ENCODE measurements at places on chromosomes 1 and 21. TPM values are rescaled to one million over a fixed set of nuclear protein-coding genes. Genes with fewer than 3 reads are reported as not detected.
A peak's percentile ranks its signal among the peaks of the same experiment; 100 is the strongest.

Gene NDUFV3
- 44.0 TPM for total RNA-seq

Gene CA6
- not detected for total RNA-seq

Gene NUDT4B
- 6.2 TPM for total RNA-seq

Gene FAM167B
- 0.56 TPM for total RNA-seq

Gene ACBD3
- 39.4 TPM for total RNA-seq

Gene SPRR3
- not detected for total RNA-seq

GRCh38 chr1:179053486-179053885 lies 27.8 kb downstream of the FAM20B start:
- DNase-seq = no peak

GRCh38 chr21:35128536-35128935 lies 79.4 kb upstream of the RUNX1 start:
- DNase-seq = no peak

DNA sequence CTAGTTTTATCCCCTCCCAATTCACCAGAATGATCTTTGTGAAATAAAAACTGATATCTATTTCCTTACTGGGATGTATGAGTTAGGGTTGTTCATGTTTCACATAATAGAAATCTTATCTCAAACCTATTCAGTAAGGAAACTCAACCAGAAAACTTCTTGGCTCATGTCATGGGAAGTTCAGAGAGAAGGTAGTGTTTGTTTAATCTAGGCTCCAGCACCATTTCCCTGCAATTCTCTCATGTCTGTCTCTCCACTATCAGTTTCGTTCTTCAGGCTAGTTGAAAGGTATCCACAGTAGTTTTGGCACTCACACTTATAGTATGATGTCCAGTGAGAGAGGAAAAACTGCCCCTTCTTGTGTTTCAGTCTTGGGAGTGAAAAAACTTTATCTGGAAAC lies 34.6 kb upstream of the UHMK1 start:
- no peak for DNase-seq

- DNase-seq = no peak
These were observed 57.7 kb upstream of the NUF2 start for GRCh38 chr1:163263818-163264655.

GRCh38 chr21:37272897-37273296 lies 5.8 kb upstream of the VPS26C start:
- DNase-seq = no peak

- DNase-seq = peak; percentile 73
These were observed 106.5 kb downstream of the HLCS start for GRCh38 chr21:36859744-36860501.

DNA sequence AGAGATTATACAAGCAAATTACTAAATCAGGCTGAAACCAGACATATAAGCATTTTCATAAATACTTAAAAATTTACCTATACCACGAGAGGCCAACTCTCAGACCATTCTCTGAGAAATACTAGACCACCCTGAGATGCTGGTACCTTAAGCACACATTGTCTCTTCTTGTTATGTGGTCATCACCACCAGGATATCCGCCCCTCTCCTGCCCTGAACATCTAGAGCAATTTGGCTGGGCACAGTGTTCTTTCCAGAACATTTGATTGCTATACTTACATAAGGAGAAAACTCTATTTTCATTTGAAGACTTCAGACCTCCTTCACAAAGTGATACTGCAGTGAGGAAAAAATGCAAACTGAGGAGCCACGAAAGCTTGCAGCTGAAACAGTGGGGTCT lies 36.2 kb upstream of the DUSP10 start:
- no peak for DNase-seq

DNA sequence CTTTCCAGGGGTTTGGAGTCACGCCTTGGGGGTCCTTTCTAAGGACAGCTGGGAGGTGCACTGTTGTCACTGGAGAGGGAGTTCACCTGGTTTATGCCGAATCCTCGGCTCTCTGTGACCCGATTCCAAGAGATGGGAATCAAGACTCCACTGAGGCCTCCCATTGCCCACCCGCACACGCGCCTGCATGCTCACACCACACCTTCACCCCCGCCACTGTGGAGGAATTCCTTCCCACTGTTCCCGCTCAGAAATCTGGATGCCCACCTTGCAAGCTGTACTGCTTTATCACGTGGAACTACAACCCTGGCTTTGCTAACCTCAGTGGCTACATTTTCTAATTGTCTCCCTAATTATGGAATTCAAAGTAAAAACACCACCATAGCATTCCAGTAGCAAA lies 29.2 kb downstream of the PGBD5 start:
- no peak for DNase-seq

DNA sequence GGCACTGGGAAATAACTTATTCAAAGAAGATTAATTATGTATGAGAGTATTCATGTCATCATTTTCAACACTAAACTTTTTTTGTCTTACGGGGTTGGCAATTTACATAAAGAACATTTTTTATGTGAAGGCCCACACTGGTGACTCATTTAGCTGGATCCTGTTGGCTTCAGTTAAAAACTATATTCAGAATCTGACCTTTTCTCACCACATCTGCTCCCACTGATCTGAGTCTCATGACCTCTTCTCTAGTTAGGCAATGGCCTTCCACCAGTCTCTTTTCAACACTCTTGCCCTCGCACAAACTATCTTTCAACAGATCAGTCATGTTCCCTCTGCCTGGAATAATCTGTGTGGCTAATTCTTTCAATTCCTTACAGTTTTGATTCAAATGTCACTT lies 53.4 kb downstream of the TMPRSS15 start:
- peak; percentile 7 for DNase-seq

GRCh38 chr1:65418522-65419185 lies 1.8 kb upstream of the LEPR start:
- no peak for DNase-seq

DNA sequence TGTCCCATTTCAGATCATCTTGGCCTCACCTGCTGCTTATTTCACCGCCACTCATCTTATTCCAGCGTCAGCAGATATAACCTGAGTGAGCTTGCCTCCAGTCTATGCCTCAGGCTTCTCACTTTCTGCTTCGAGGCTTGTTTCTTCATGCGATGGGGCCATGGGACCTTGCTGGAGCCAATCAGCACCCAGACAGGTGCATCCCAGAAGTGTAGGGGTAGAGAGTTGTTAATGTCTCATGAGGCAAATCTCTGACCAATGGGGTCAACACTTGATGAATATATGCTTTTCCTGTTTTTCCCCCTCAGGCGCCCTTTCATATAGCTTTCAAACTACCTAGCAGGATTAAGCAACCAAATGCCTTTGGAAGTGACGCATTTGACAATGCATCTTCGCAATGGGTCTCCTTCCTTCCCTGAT lies 935 bp upstream of the YIPF1 start:
- no peak for DNase-seq

DNA sequence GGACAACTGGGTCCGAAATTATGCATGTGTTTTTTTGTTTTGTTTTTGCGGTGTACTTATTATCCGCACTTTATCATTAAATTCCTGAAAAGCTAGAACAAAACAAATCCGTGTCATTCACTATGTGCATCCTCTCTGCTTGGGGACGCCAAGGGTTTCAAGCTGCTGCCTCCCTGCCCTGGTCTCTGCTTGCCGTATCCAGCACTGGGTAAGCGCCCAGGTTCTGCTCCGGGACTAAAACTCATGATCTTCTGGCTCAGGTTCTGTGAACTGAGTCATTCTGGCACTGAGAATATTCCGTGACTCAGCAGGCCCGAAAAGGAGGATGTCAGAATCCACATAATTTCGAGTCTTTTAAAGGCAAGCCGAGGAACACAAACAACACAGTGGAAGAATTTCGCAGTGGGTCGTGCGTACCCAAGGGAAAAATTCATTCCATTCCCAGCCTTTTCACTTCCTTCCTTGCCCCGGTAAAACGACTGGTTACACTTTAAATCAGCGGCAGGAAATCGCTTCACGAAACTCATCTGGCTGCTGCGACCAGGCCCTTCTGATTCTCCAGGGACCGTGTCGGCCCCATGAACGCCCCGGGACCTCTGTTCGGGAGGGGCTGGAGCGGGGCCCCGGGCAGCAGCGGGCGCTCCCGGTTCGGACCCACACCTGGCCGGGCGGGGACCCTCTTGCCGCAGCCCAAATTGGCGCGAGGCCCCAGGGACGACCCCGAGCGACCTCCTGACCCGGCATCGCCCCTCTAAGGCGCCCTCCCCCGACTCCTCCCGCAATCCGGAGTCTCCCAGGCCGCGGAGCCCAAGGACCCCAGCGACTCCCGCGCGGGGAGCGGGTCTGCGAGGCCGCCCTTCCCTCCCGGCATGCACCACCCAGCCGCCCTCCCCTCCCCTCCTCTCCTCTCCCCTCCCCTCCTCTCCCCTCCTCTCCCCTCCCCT lies 746 bp upstream of the LAMC1 start:
- peak; percentile 80 for DNase-seq

GRCh38 chr1:175443332-175443731 lies 250.8 kb upstream of the KIAA0040 start:
- no peak for DNase-seq

DNA sequence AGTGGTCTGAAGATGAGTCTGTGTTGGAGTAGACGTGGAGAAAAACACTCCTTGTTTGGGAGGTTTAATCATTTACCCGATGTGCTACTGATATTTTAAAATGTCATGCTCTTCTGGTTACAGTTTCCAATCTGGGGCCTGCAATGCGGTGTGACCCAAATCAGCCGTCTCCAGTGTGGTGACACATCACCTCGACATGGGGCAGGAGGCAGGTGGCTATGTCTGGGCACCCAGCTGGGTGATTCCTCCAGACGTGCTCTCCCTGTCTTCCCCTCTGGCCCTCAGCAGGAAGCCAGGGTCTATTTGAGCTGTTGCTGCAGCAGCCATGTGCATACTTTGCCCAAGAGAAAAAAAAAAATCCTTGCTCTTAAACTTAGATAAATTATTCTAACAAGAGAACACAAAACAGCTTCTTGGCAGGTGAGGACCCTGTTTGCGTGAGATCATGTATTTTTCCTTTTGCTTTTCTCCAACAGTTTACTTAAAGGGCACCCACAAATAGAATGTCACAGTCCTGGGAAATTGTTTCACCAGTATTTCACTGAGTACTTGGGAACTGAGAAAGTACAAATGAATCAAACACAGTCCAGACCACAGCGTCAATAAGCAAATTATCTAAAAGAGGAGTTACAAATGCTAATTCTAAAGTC lies 38.9 kb upstream of the MAP10 start:
- peak; percentile 56 for DNase-seq

DNA sequence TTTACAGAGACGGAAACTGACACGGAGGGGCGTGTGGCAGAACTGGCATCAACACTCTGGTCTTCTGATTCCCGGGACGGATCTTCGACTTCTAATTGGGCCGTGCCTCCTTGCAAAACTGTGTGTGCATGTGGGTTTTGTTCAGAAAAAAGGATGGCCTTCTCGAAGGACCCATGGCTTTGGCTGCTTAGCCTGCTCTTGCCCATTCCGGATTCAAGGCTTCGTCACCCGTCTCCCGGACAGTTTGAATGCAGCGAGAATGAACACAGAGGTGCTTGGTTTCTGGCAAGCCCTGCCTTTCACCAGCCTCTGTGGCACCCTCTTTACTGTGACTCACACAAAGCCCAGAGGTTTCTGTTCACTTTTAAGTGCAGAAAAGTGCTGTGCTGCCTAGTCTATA lies 120.1 kb downstream of the PRDM2 start:
- no peak for DNase-seq

- DNase-seq = no peak
These were observed 55.4 kb downstream of the MATN1 start for GRCh38 chr1:30668024-30668423.

- DNase-seq = no peak
These were observed 30.9 kb downstream of the SLC27A3 start for GRCh38 chr1:153805886-153806719.

DNA sequence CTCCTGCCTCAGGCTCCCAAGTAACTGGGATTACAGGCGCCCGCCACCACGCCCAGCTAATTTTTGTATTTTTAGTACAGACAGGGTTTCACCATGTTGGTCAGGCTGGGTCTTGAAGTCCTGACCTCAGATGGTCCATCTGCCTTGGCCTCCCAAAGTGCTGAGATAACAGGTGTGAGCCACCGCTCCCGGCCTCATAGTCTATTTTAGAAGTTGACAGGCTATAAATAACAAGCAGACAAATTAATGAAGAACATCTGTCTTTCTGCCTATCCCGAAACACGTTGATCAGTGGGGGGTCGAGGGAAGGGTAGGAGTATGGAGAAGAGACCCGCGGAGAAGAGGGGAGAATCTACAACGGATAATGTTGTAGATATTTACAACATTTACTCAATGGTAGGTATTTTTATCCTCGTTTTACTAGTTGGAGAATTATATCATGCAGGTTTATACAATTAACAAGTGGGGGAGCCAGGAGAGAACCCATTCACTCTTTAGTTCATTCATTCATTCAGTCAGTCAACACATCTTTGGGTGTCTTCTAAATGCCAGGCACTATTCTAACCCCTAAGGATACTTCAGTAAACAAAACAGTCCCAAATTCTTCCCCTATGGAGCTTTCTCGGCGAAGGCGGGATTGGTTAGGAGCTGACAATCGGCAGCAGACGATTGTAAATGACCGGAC lies 497 bp upstream of the IFNAR2 start:
- no peak for DNase-seq

DNA sequence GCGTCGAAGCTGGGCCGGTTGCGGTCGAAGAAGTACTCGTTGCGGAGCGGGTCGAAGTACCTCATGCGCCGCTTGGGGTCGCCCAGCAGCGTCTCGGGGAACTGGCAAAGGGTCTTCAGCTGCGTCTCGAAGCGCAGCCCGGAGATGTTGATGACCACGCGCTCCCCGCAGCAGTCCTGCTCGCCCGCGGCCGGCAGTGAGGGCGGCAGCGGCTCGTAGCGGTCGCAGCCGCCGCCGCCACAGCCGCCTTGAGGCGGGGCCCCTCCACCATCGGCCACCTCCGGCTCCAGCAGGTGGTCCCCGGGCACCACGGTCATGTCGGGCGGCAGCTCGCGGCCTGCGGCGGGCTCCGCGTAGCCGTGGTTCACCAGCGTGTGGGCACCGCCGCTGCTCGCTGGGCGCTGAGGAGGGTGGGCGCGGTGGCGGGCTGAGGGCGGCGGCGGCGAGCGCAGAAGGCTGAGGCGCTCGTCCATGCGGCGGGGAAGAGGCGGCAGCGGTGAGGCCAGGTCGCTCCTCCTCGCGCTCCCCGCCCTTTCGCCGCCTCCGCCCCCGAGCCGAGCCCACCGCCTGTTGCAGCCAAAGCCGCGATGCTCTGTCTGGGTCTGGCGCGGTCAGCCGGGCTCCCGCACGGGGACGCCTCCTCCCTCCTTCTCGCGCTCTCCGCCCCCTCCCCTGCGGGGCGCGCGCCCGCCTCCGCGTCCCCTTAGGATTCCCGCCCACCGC lies at the start of gene KCNA3:
TSS of gene KCNA3 (minus strand) at position 604 of the 723 bp plus-strand sequence. CDS start at position 473, 131 bp downstream.
- DNase-seq = no peak

DNA sequence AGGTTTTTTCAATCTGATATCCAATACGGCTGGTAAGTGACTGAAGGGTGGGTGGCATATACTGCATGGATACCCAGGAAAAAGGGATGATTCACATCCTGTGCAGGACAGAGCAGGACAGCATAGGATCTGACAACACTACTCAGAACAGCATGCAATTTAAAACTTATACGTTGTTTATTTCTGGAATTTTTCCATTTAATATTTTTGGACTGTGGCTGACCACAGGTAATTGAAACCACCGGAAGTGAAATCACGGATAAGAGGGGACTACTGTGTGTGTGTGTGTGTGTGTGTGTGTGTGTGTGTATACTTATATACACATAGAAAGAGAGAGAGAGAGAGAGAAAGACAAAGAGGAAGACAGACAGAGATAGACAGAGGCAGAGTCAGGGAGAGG lies 23.0 kb downstream of the ERICH3 start:
- DNase-seq = peak; percentile 80
